Stimulated activated CD8-positive, alpha-beta memory T cell treated with anti-CD3 and anti-CD28 coated beads, Interleukin-2, amount 100 ng/mL, for 1 hour (primary cell): ENCODE measurements at places on chromosomes 3 and 15.

- no peak for DNase-seq
These were observed 12.1 kb downstream of the VEPH1 start for GRCh38 chr3:157491136-157491535.

DNA sequence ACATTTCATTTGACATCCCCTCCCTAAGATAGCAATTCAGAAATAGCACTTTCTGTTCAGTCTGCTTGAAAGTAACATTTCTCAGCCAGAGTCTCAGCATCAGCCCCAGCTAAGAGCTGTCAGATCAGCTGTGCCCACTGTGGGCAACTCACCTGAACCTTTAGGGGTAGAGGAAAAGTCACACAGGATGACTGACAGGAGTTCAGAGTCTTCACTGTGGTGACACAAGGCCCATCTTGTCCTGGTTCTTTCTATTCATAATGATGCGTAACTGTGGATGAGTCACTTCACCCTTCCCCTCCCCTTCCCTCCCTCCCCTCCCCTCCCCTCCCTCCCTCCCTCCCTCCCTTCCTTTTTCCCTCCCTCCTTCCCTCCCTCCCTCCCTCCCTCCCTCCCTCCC, 96.1 kb upstream of the RASGRP1 start:
- DNase-seq: no peak

DNA sequence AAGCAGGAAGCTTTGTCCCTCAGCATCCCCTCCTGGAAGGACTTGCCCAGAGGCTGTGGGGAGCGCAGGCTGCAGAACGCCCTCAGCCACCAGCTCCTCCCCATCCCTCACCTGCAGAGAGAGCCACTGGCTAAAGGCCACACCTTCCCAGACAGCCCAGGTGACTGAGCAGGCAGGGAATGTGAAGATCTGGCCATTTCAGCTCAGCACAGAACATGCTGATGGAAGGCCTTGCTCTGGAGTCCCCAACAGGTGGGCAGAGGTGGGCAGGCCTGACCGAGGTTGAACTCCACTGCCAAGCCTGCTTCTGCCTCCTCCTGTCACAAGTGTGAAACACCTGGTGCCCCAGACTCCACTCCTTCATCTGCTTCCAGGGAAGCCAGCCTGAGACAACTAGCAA, 50.7 kb upstream of the SEC61A1 start:
- no peak for DNase-seq

DNA sequence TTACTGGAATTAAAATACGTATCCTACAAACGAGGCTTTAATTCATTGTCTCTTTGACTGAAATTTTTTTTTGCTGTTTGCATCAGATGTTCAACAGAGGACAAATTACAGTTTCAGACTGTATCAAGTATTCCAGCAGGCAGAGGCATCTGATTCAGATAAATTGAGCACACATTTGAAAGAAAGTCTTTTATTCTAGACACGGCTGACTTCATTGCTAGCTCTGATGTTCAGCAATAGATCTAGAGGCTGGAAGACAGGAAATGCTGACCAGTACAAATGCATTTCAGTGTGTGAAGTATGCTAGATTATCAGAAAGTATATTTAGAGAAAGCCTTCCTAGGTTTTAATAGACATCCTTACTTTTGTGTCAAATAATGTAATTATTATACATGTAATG, 472.2 kb downstream of the NLGN1 start:
- no peak for DNase-seq

DNA sequence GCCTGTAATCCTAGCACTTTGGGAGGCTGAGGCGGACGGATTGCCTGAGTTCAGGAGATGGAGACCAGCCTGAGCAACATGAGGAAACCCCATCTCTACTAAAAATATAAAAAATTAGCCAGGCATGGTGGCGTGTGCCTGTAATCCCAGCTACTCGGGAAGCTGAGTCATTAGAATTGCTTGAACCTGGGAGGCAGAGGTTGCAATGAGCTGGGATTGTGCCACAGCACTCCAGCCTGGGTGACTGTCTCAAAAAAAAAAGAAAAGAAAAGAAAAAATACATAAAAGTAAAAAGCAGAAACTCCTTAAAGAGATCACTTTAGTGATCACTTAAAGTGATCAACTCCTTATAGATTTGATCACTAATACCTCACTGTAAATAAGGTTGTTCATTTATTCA, 78.0 kb downstream of the GMPS start:
- DNase-seq: no peak

- DNase-seq: no peak
These were observed 244.5 kb downstream of the RBMS3 start for GRCh38 chr3:29525254-29525881.

DNA sequence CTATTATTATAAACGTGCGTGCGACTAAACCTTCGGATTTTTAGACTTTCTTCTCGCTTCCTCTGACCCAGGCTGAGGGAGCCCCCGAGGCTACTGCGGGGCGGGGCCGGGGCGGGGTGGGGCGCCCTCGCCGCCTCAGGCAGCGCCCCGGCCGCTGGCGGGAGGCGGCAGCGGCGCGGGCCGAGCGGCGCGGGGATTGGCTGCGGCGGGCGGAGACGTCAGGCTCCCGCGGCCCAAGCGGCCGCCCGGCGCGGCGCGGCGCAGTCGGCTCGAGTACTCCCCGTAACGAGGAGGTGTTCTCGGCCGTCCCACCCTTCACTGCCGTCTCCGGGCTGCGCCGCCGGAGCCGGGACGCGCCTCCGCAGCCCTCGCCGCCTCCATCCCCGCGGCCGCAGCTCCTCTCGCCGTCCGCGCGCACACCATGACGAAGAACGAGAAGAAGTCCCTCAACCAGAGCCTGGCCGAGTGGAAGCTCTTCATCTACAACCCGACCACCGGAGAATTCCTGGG, at the start of gene ATP1B3:
Gene ATP1B3 (plus strand): TSS at position 263 of the 510 bp plus-strand sequence. CDS start 159 bp downstream, at position 422.
- peak; percentile 67 for DNase-seq
